ENCODE measurements at places on chromosomes 6 and 20.

DNA sequence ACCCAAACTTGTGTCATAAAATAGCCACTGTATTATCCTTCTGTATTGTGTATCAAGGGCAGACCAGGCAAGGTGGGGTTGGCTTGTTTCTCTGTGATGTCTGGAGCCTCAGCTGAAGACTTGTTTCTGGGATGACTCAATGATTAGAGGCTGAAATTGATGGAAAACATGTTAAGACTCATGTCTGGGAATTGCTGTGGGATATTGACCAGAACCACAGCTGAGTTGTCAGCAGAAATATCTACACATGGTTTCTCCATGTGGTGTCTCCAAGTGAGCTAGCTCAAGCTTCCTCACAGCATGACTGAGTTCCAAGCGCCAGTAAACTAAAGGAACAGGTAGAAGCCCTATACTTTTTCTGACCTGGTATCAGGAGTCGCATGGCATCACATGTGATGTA lies 128.5 kb upstream of the SYNDIG1 start:
- H3K4me1 ChIP-seq = no peaks in the 10 kb centered on the region
- H3K27me3 ChIP-seq = no peaks in the 10 kb centered on the region
- H3K36me3 ChIP-seq = no peaks in the 10 kb centered on the region
- DNase-seq = no peak
- no peak overlapping the region for H3K27ac ChIP-seq

GRCh38 chr6:16140607-16141006 lies 11.7 kb downstream of the MYLIP start:
- no peaks in the 10 kb centered on the region for H3K27me3 ChIP-seq
- no peak overlapping the region for H3K4me3 ChIP-seq
- DNase-seq = no peak
- no peak overlapping the region for H3K27ac ChIP-seq

DNA sequence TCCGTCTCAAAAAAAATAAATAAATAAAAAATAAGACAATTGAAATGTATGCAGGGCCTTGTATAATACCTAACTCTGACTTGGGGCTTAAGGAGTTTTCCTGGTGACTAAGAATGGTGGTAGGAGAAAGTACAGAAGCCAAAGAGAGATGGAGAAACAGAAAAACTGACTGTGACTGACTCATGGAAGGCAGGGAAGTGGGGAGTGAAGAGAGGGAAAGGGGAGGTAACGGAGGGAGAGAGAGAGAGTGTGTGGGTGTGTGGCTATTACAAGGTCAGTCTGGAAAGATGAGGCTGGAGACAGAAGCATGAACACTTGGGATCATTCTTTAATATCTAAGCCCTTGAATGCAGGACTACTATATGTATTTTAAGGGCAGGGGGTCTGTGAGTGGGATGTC lies 38.5 kb downstream of the SNRNP48 start:
- H3K27ac ChIP-seq = no peak overlapping the region
- no peak for DNase-seq
- H3K4me3 ChIP-seq = no peak overlapping the region
- H3K27me3 ChIP-seq = no peaks in the 10 kb centered on the region
- H3K36me3 ChIP-seq = no peaks in the 10 kb centered on the region

DNA sequence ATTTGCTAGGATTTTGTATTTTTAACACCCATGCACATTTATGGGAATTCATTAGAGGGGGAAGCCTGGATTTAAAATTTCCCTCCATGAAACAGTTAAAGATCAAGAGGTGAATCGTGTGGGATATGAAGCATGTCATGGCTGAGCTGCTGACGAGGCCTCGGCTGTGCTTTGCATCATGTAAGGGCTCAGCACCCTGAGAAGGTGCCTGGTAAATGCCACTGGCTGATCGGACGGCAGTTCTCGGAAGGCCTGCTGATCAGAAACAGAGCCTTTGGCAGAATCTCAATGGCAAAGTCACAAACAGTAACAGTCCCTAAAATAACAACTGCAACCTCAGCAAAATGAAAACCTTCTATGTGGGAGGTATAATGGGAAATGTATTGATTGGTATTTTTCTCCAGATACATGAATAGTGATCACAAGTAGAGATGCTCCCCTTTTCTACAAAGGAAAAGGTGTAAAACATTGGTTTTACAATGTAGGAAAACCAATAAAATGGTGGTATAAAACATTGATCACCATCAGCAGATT lies 53.0 kb upstream of the FUCA2 start:
- no peak overlapping the region for H3K4me3 ChIP-seq
- no peaks in the 10 kb centered on the region for H3K36me3 ChIP-seq
- H3K4me1 ChIP-seq = peaks cover 32% of the 10 kb centered on the region
- H3K27ac ChIP-seq = no peak overlapping the region

DNA sequence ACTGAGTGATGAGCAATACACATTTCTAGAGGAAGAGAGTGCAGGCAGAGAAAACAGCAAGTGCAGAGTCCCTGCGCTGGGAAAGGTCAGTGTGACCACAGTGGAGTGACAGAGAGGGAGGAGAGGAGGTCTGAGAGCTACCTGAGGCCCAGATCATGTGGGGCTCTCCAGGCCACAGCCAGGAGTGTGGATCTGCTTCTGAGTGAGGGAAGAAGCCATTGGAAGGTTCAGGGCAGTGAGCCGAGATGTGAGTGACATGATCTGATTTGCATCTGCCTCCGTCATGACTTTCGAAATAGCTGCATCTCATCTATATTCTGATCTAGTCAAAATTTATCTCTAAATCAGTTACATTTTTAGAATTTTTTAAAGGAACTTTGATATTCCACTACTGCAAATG lies 367.1 kb downstream of the PREX1 start:
- no peak overlapping the region for H3K27ac ChIP-seq
- H3K4me1 ChIP-seq = no peaks in the 10 kb centered on the region
- DNase-seq = no peak
- no peaks in the 10 kb centered on the region for H3K36me3 ChIP-seq

- no peak overlapping the region for H3K27ac ChIP-seq
- H3K4me3 ChIP-seq = no peak overlapping the region
- DNase-seq = no peak
- no peaks in the 10 kb centered on the region for H3K4me1 ChIP-seq
Observed at GRCh38 chr20:9478771-9479170, 35.6 kb upstream of the LAMP5 start.

DNA sequence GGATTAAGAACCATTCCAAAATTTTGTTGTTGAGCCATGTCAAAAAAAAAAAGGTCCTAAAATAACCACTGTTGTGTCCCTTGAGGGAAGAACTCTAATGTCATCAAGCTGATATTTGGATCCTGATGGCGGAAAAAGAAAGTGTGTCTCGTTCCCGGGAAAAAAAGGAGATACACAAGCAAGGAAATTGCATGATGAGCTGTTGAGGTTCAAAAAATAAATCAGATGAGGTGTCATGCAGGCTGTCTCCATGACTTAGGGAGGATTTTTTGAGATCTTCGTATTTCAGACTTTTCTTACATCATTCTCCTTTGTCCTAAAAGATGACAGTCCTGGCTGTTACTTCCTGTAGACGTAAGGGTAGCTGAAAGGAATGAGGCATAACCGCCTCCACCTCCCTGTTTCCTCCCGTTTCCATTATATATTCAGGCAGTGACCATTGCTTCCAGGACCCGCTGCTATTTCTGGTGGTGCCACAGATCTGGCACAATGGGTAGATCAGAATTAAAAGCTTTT lies 117.3 kb upstream of the TNFAIP3 start:
- no peaks in the 10 kb centered on the region for H3K4me1 ChIP-seq
- H3K4me3 ChIP-seq = no peak overlapping the region
- H3K27me3 ChIP-seq = peaks cover 3% of the 10 kb centered on the region
- no peak overlapping the region for H3K27ac ChIP-seq
- DNase-seq = no peak
- no peaks in the 10 kb centered on the region for H3K36me3 ChIP-seq

DNA sequence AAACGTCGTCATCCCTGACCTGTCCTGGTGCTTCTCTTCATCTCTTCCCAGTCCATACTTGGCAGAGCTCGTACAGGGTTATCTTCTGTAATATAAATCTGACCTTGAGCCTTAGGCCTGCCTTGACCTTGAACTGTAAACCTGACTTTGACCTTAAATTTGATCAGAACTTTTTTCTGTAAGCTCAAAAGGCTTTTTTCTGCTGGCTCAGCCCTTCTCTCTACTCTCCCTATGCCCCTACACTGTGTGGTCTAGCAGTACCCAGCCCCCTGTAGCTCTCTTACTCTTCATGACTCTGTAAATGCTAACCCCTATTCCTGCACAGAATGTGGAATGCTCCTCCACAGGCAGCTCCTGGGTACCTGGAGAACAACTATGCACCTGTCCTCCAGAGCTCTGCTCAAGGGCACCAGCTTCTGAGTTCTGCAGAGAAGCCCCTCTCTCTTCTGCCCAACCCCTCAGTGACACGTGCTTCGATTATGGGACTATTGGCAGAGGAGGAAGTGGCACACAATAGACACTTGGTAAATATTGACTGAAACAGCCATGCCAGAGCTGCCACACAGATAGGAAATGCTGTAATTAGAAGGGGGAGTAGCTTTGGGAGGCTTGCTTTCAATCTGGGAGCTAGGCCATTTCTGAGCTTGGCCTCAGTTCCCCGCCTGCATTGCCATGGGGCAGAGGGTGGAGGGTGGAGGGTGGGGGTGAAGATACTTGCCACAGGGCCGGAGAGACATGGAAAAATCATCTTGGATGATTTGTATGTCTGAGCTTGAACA lies 15.4 kb downstream of the SNPH start:
- no peak overlapping the region for H3K4me3 ChIP-seq
- DNase-seq = peak; percentile 4
- no peaks in the 10 kb centered on the region for H3K36me3 ChIP-seq
- H3K27ac ChIP-seq = no peak overlapping the region
- H3K4me1 ChIP-seq = peaks cover 13% of the 10 kb centered on the region

- H3K36me3 ChIP-seq = no peaks in the 10 kb centered on the region
- DNase-seq = no peak
Observed at GRCh38 chr6:131159578-131159977, 24.3 kb downstream of the AKAP7 start.

DNA sequence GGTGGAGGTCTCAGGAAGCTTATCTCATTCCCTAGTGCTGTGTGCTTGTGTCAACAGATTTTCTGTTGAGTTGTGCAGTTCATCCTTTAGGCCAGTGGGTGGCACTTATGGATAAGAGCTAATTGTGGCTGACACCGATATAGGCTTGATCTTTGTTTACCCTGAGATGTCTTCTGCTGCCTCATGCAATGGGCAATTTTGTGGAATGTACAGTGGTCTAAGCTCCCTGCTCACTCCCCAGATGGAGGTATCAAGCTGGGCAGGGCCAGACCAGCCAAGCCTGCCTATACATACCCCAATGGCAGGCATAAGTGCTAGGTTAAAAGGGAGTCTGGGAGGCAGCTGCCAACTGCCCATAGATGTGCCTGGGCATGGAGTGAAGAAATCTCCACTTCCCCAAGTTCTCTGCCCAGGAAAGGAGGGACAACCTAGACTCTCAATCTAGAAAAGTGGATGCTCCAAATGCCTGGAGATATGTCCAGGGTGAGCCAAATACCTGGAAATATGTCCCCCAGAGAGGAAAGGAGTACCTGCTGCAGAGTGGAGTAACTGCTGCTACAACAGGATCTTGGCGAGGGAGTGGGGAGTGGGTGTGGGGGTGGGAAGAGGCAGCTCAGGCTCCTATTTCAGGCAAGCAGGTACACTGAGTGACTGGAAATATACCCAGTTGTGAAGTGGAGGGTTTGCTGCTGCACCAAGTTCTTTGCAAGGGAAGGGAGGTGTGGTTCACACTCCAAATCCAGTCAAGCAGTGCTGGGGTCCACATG lies 53.2 kb upstream of the ARG1 start:
- peaks cover 11% of the 10 kb centered on the region for H3K4me1 ChIP-seq
- H3K27ac ChIP-seq = no peak overlapping the region
- no peaks in the 10 kb centered on the region for H3K36me3 ChIP-seq
- peak; percentile 27 for DNase-seq

GRCh38 chr6:144515761-144516160 lies 230.6 kb downstream of the UTRN start:
- H3K27ac ChIP-seq = no peak overlapping the region
- DNase-seq = no peak
- no peaks in the 10 kb centered on the region for H3K4me1 ChIP-seq
- no peaks in the 10 kb centered on the region for H3K27me3 ChIP-seq
- H3K4me3 ChIP-seq = no peak overlapping the region

All from T-cell (primary cell).